ENCODE measurements at places on chromosomes 6 and 20. TPM values are rescaled to one million over a fixed set of nuclear protein-coding genes. Genes with fewer than 3 reads are reported as not detected.

DNA sequence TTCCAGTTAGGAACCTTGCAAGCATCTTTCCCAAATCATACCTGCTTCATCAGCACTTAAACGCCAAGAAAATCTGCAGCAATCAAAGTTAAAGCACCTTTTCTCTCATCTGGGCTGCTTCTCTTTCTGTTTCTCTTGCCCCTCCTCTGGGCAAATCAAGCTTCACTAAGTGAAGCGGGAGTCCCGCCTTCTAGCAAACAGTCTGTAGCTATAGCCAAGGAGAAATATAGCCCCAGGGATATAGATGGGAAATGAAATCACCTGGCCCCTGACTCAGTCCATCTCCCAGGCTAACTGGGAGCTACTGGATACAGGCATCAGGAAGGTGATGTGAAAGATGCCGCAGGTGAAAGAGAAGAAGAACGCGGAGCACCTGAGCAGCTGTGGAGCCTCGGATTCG, 481.9 kb downstream of the C6orf118 start:
- no peak overlapping the region for H3K27ac ChIP-seq
- no peak overlapping the region for H3K4me3 ChIP-seq
- no peaks in the 10 kb centered on the region for H3K36me3 ChIP-seq
- no peak for DNase-seq

DNA sequence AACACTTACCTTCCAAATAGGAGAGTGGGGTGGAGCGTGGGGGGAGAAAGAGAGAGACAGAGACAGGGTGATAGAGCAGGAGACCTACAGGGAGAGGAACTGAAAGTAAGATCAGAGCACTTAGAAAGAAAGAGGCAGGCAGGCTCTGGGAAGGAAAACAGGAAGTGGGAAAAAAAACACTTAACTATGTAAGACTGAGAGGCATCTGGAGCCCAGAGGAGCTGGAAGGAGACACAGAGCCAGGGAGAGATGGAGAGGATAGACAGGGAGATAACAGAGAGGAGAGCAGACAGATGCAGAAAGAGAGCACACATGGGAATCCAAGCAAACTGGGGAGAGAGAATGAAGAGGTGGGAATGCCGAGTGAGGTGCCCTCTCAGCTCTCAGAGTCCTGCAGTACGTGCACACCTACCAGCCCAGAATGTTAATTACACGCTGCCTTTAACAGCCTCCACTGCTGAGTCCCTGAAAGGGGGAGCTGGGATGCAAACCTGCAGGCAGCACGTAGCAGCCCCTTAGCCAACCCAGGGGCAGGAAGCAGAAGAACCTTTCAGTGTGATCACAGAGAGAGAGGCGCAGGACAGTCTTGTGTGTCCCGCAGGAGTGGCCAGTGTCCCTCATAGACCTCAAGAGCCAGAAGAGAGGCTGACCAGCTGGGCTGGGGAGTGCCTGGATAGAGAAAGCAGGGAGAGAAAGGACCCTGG, 132.7 kb upstream of the LRFN2 start:
- H3K4me1 ChIP-seq: no peaks in the 10 kb centered on the region
- no peaks in the 10 kb centered on the region for H3K27me3 ChIP-seq
- no peak overlapping the region for H3K27ac ChIP-seq
- DNase-seq: no peak
- H3K4me3 ChIP-seq: no peak overlapping the region

DNA sequence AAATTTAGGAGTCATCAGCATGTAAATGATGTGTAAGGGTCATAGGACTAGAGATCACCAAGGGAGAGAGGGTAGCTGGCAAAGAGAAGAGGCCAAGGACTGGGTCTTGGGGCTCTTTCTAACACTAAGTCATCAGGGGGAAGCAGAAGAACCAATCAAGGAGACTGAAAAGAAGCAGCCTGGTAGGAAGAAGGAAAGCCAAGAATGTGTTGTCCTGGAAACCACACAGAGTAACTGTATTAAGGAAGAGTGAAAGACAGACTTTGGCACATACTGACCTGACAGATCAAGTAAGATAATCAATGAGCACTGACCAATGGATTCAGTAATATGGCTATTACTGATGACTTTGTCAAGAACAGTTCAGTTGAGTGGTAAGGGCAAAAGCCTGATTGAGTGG, 42.3 kb upstream of the LAMA4 start:
- H3K27ac ChIP-seq: no peak overlapping the region
- no peaks in the 10 kb centered on the region for H3K27me3 ChIP-seq
- DNase-seq: no peak
- H3K4me1 ChIP-seq: no peaks in the 10 kb centered on the region
- no peak overlapping the region for H3K4me3 ChIP-seq

DNA sequence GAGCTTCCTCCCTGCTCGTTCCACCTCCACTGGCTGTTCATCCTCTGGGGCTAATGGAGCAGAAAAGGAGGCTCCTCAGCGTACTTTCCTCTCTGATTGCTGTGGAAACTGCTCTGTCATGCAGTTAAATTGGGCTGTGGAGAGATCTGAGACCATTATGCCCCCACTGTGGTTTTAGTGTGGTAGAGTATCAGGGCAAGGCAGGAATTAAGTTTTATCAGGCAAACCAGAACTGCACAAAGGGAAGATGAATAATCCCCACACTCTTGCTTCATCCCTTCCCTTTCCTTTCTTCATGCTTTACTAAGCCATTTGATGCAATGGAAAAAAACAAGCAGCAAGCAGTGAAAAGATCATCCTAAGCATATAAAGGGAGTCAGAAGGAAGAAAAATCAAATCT, 11.9 kb upstream of the ME1 start:
- no peaks in the 10 kb centered on the region for H3K27me3 ChIP-seq
- DNase-seq: no peak
- H3K4me3 ChIP-seq: no peak overlapping the region
- no peaks in the 10 kb centered on the region for H3K4me1 ChIP-seq

- H3K27ac ChIP-seq: no peak overlapping the region
- no peaks in the 10 kb centered on the region for H3K36me3 ChIP-seq
- no peak for DNase-seq
- no peaks in the 10 kb centered on the region for H3K27me3 ChIP-seq
These were observed 269.2 kb downstream of the CDC5L start for GRCh38 chr6:44656691-44657090.

- H3K27me3 ChIP-seq: no peaks in the 10 kb centered on the region
- H3K27ac ChIP-seq: peak overlapping the region; percentile 44
- H3K36me3 ChIP-seq: no peaks in the 10 kb centered on the region
- DNase-seq: no peak
- H3K4me1 ChIP-seq: peaks cover 11% of the 10 kb centered on the region
These were observed 139.1 kb upstream of the LAMP5 start for GRCh38 chr20:9375221-9375681.

PPP1R3G gene
- total RNA-seq: 5.3 TPM

OXT gene
- not detected for total RNA-seq

Measured in aorta (tissue), 5 donors.